ENCODE measurements at places on chromosomes 16 and 17. TPM values are rescaled to one million over a fixed set of nuclear protein-coding genes. Genes with fewer than 3 reads are reported as not detected.

The RPH3AL gene
- total RNA-seq, result 5.6 TPM

- no peaks in the 10 kb centered on the region for H3K36me3 ChIP-seq
- H3K27me3 ChIP-seq, result no peaks in the 10 kb centered on the region
- no peak for DNase-seq
- H3K4me1 ChIP-seq, result no peaks in the 10 kb centered on the region
Observed at GRCh38 chr17:33560165-33560564, 267.1 kb upstream of the ASIC2 start.

The CSH1 gene
- total RNA-seq, result 11.7 TPM

- H3K4me1 ChIP-seq, result peaks cover 17% of the 10 kb centered on the region
- no peak overlapping the region for H3K27ac ChIP-seq
- DNase-seq, result no peak
- no peak overlapping the region for H3K4me3 ChIP-seq
- H3K36me3 ChIP-seq, result no peaks in the 10 kb centered on the region
Observed at GRCh38 chr17:81434072-81434471, 38.8 kb downstream of the BAHCC1 start.

GRCh38 chr16:57941016-57941664 is 29.8 kb downstream of the CNGB1 start:
- H3K4me3 ChIP-seq, result no peak overlapping the region
- no peak overlapping the region for H3K27ac ChIP-seq
- no peaks in the 10 kb centered on the region for H3K4me1 ChIP-seq
- no peaks in the 10 kb centered on the region for H3K27me3 ChIP-seq
- DNase-seq, result no peak

DNA sequence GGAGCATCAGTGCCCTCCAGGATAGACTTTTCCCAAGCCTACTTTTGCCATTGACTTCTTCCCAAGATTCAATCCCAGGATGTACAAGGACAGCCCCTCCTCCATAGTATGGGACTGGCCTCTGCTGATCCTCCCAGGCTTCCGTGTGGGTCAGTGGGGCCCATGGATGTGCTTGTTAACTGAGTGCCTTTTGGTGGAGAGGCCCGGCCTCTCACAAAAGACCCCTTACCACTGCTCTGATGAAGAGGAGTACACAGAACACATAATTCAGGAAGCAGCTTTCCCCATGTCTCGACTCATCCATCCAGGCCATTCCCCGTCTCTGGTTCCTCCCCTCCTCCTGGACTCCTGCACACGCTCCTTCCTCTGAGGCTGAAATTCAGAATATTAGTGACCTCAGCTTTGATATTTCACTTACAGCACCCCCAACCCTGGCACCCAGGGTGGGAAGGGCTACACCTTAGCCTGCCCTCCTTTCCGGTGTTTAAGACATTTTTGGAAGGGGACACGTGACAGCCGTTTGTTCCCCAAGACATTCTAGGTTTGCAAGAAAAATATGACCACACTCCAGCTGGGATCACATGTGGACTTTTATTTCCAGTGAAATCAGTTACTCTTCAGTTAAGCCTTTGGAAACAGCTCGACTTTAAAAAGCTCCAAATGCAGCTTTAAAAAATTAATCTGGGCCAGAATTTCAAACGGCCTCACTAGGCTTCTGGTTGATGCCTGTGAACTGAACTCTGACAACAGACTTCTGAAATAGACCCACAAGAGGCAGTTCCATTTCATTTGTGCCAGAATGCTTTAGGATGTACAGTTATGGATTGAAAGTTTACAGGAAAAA is 9.7 kb upstream of the CYLD start:
- H3K4me1 ChIP-seq, result peaks cover 8% of the 10 kb centered on the region
- H3K4me3 ChIP-seq, result no peak overlapping the region

- H3K4me1 ChIP-seq, result no peaks in the 10 kb centered on the region
- no peak overlapping the region for H3K4me3 ChIP-seq
- H3K27ac ChIP-seq, result no peak overlapping the region
- H3K36me3 ChIP-seq, result peaks cover 8% of the 10 kb centered on the region
Observed at GRCh38 chr16:11181899-11182279, 74.1 kb downstream of the SOCS1 start.

DNA sequence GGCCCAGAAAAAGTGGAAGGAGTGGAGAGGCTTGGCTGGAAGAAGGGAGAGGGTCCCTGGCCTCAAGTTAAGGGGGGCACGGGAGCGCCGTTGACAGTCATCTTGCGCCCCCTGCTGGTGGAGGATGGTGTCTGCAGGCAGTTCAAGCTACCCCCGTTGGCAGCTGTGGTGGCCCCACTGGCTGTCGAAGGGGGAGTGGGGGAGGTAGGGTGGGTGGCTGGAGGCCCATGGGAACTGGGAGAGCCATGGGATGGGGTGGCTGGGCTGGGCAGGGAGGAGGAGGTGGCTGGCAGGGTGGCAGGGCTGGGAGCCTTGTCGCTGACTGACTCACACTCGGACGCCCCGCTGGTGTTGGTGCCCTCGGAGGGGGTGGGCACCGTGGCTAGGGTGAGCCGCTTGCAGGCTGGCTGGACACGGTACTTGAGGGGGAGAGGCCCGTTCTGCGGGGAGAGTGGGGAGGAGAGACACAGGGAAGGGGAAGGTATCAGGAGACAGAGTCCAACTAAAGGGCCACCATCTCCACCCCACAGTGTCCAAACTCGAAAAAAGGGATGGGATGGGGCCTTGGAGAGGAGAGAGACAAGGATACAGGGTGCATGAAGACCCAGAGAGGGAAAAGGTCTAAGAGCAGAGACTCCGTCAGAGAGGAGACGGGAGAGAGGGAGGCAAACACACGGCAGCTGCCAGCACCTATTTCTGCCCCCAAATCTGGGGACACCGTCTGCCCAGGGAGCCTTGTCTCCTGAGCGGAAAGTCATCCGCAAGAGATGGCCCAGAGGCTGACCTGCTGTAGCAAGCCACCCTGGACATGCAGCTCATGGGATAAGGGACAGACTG is 5.2 kb downstream of the CISD3 start:
- no peaks in the 10 kb centered on the region for H3K36me3 ChIP-seq
- H3K27ac ChIP-seq, result no peak overlapping the region
- no peak overlapping the region for H3K4me3 ChIP-seq

DNA sequence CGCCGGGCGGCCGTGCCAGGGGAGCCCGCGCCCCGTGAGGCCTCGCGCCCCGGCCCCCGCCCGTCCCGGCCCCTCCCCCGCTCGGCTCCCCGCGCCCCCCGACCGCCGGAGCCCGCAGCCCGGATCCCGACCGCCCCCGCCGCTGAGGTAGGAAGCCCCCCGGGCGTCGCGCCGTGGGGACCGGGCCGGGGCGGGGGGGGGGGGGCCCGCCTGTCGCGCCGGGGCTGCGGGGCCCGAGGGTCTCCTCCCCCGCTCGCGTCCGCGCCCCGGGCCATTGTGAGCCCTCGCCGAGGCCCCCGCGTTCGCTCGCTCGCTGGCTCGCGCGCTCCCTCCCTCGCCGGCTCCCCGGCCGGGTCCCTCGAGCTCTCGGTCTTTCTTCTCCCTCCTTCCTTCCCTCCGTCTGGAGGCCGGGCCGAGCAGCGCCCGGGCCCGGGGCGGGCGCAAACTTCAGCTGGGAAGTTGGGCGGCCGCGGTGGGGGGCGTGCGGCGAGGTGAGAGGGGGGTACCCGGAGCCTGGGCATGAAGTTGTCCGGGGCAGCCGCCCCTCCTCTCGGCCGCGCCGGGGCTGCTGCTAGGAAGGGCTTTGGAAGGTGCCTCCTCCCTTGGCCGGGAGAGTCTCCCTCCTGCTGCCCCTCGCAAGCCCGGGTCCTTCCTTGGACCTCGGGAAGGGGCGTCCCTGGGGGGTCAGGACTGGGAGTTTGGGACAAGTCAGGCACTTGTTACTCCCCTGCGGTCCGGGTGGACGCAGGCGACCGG is 419 bp downstream of the GLIS2 start:
- peaks cover 34% of the 10 kb centered on the region for H3K4me1 ChIP-seq
- H3K27ac ChIP-seq, result no peak overlapping the region
- H3K4me3 ChIP-seq, result no peak overlapping the region
- no peak for DNase-seq
- no peaks in the 10 kb centered on the region for H3K36me3 ChIP-seq

The CCDC92B gene
- 0.12 TPM for total RNA-seq

- DNase-seq, result no peak
- H3K4me1 ChIP-seq, result no peaks in the 10 kb centered on the region
- no peaks in the 10 kb centered on the region for H3K36me3 ChIP-seq
- no peaks in the 10 kb centered on the region for H3K27me3 ChIP-seq
Observed at GRCh38 chr17:41476866-41477815, 3.8 kb downstream of the KRT35 start.

DNA sequence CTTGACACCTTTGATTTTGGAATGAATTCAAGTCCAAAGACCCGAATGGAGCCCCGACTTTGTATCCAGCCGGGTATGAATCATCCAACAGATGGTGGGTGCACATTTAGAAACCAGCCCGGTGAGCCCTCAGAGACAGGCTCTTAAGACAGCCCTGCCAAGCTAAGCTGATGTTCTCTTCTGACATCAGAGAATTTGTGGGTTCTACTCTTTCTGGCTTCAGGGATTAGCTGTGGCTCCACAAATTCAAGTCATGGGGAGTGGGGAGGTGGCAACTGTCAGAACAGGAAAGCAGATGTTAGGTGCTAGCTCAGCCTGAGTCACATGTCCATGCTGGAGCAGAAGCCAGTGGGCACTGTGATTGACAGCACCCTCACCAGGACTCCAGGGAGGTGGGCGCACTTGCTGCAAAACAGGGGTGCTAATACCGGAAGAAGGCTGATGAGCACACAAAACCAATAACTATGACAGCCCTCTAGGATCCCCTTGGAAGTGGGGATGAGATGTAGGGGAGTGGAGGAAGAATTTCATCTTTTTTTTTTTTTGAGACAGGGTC is 31.4 kb upstream of the XYLT2 start:
- H3K4me1 ChIP-seq, result no peaks in the 10 kb centered on the region
- DNase-seq, result no peak
- H3K27me3 ChIP-seq, result peaks cover 3% of the 10 kb centered on the region
- no peak overlapping the region for H3K27ac ChIP-seq

DNA sequence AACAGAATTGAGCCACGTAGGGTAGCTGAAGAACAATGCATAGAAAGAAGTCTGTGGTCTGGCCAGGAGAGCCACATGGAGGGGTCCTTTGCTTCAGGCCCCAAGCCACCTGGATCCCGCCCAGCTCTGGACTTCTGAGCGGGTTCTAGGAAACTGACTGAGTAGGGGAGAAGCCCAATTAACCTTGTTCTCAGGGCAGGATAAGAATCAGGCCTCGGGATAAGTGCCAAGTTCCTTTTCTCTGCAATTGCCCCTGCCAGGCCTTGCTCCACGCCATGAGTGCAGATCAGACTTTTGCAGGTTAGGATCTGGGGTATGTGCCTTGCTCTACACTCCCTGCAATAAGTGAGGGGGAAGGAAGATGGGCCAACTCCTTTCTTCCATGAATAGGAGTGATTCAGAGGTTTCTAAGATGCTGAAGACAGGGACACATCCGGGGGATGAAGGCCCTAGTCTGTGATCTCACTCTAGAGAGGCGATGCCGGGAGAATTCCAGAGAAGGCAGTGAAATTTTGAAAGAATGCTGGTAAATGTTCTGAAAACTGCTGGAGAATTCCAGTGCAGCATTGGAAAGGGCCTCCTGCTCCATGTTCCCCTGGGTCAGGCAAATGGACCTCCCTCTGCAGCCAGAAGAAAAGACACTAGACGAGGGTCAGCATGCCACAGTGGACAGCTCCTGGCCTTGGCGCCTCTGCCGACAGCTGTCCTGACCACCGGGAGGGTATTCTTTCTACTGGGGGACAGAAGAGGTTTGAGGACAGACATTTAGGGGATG is 5.8 kb downstream of the NEUROD2 start:
- DNase-seq, result no peak
- no peaks in the 10 kb centered on the region for H3K36me3 ChIP-seq
- no peak overlapping the region for H3K27ac ChIP-seq

- H3K27me3 ChIP-seq, result no peaks in the 10 kb centered on the region
- H3K27ac ChIP-seq, result no peak overlapping the region
- no peak for DNase-seq
- no peaks in the 10 kb centered on the region for H3K4me1 ChIP-seq
Observed at GRCh38 chr17:10337976-10338375, 34.8 kb downstream of the MYH13 start.

DNA sequence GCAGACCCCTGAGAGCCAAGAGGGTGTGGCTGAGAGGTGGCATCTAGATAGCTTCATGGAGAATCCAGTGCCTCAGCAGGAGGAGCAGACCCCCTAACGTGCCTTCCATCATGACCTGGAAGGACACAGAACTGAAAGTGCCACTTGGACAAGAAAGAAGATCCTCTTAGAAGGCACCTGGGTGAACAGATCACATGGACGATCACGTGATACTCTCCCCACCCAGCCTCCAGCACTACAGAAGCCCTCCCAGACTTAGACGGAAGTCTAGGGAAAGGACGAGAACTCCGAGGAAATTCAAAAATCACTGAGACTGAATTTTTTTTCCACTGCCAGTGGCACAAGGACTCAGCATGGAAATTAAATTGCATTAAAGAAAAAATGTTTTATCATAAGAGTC is 113.4 kb downstream of the MRM1 start:
- no peak for DNase-seq
- H3K36me3 ChIP-seq, result no peaks in the 10 kb centered on the region
- H3K27ac ChIP-seq, result no peak overlapping the region
- no peaks in the 10 kb centered on the region for H3K27me3 ChIP-seq
- H3K4me1 ChIP-seq, result no peaks in the 10 kb centered on the region

The TEKT5 gene
- total RNA-seq, result not detected

DNA sequence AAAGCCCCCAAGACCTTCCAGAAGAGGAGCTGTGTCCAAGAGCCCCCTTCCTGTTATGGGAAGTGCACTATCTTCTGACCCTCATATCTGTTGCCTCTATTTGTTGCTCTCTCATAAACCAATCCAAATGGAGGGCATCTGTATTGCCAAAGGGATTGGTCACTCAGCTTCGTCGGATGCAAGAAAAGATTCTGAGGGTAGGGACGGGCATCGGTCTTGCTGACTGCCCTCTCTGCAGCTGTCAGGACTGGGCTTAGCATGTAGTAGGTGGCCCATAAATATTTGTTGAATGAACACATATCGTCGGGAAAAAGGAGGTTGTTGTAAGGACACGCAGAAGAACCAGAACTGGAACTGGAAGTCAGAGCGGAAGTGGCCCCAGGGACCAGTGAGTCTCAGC is 44.1 kb downstream of the CCDC42 start:
- no peak for DNase-seq
- no peaks in the 10 kb centered on the region for H3K4me1 ChIP-seq
- H3K4me3 ChIP-seq, result no peak overlapping the region
- no peaks in the 10 kb centered on the region for H3K27me3 ChIP-seq
- H3K36me3 ChIP-seq, result no peaks in the 10 kb centered on the region
- no peak overlapping the region for H3K27ac ChIP-seq

GRCh38 chr16:89945654-89946053 is 2.9 kb upstream of the DEF8 start:
- peaks cover 7% of the 10 kb centered on the region for H3K27me3 ChIP-seq
- H3K4me3 ChIP-seq, result no peak overlapping the region
- H3K36me3 ChIP-seq, result no peaks in the 10 kb centered on the region
- no peak overlapping the region for H3K27ac ChIP-seq
- no peak for DNase-seq
- H3K4me1 ChIP-seq, result peaks cover 18% of the 10 kb centered on the region

DNA sequence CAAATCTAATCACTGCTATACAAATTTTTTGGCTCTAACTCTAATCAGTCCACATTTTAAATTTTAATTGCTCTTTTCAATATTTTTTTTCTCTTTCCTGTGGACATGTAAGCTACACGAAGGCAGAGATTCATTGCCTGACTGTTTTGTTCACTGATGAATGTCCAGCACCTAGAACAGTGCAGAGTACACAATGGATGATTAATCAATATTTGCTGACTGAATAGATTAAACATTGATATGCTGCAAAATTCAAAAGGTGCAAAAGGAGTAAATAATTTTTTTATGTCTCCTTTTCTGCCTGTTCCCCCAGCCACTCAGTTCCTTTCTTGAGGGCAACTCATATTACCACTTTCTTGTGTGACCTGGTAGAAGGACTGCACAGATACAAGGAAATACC is 32.8 kb downstream of the SCNN1B start:
- no peaks in the 10 kb centered on the region for H3K27me3 ChIP-seq
- H3K36me3 ChIP-seq, result no peaks in the 10 kb centered on the region
- no peak for DNase-seq
- no peak overlapping the region for H3K27ac ChIP-seq
- no peaks in the 10 kb centered on the region for H3K4me1 ChIP-seq
